ENCODE measurements at places on chromosomes 13 and 19. TPM values are rescaled to one million over a fixed set of nuclear protein-coding genes. Genes with fewer than 3 reads are reported as not detected.
A peak's percentile ranks its signal among the peaks of the same experiment; 100 is the strongest.

- no peak for DNase-seq
These were observed 5.3 kb downstream of the CCDC8 start for GRCh38 chr19:46407856-46408663.

The ZNF729 gene
- not detected for total RNA-seq

The ACP7 gene
- not detected for total RNA-seq

DNA sequence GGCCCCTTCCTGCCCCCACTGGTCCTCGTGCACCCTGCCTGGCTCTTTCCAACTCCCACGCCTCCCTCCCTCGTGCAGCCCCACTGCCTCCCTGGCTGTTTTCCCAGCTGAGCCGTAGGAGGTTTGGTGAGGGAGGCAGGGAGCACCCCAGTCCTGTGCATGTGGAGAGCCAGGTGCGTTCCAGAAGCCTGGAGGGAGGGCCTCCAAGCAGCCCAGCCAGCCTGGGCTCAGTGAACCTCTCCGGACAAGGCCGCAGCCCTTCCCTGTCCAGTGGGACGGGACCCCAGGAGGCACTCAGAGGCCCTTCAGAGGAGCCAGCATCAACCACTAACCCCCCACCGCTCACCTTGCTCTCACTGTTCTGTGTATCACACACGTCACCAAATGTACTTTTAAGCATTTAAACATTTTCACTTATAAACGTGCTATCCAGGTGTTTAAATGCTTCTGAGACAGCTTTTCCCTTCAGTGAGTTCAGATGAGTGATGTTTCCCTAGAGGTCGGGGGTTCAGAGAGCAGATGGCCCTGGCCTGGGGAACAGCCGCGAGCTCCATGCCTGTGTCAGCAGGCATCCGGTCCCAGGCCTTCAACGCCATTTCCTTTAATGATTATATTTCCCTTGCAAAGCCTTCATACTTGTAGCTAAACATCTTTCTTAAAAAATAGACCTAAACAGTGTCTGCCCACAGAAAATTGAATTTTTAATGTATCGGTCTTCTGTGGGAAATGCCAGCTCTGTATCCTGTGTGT lies 122.6 kb downstream of the ATP11A start:
- DNase-seq: peak; percentile 67

The FUT1 gene
- 4.4 TPM for total RNA-seq

GRCh38 chr13:30972888-30973377 lies 40.5 kb downstream of the TEX26 start:
- no peak for DNase-seq

DNA sequence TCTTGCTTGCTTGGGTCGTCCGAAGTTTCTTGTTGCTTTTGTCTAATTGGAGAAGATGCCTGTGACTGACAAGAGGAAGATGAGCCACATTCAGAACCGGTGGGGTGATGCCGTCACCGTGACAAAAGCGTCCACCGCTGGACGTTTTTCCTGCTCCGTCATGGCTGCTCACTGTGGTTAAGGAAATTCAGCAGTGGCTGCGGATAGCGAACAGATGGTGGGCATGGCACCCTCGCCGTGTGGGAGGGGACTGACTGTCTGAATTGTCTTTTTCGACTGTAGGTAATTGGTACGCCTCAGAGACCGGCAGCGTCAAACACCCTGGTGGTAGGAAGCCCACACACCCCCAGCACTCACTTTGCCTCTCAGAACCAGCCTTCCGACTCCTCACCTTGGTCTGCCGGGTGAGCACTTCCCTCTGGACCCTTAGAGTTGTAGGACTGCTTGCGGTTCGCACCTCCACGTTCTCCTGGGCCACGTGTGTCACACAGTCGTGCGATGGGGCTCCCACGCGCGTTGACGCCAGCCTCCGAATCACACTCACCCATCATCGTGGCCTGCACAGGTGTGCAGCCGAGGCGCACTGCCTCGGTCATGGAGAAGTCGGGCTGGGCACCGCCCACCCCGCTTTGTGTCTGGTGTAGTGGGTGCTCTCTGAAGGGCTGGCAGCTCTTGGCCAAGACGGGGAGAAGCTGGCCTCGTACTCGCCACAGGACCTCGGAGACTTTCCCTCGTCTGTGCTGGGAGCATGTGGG lies 26.5 kb downstream of the ATP4B start:
- DNase-seq: peak; percentile 12

- peak; percentile 45 for DNase-seq
These were observed at the start of gene KL for GRCh38 chr13:33016414-33017322. Gene KL (plus strand): TSS chr13:33016423. CDS start chr13:33016441, 18 bp downstream.

DNA sequence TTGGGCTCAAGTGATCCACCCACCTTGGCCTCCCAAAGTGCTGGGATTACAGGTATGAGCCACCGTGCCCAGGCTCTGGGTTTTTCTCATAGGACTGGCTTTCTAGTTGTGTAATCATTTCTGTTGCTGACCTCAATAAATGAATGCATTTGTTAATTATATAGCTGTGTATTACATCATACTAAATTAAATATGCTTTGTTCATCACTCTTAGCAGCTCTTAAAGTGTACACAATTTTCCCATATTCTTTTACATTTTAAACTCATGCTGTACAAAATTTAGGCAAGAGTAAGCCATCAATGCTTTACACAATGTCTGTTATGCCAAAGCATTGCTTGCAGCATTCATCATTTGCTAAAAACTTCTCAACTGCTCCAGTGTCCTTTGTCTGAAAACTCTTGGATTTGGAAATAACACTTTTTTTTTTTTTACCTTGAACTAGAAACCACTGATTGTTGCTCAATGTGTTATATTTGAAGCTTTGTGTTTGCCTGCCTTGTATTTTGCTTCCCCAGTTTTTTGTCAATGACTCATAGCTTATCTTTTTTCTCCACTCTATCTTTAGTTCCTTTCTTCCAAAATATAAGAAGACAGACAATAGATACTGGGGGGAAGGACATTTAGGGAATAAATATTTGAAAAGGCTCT lies 31.4 kb downstream of the CCDC122 start:
- no peak for DNase-seq

- peak; percentile 88 for DNase-seq
These were observed 1.3 kb downstream of the CSNK1G2 start for GRCh38 chr19:1942078-1942933.

DNA sequence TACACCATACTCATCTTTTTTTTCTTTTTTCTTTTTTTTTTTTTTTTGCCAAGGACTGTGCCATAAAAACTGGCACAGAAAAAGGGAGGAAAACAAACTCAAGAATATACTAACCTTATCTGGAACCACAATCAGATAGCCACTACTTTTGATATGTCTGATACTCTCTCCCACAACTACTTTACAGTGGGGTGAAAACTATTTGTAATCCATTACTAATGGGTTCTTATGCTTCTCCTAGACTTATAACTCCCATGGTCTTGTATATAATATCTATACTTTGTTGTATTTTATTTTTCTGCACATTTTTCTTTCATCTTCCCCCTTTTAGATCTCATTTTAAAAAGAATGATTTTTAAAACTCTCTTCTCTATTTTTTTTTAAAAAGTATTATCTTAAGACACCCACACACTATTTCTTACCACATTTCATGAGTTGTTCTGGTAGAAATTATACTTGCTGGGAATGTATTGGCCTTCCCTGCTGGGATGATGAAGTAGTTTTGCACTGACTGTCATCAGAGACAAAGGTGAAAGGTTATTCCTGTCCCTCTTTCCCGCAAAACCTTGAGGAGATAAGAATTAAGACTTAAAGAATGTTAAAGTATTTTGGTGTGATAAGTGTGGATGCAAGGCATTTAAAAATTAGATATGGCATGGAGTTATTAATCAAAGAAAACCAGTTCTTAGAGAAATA lies 146.7 kb upstream of the KLF12 start:
- no peak for DNase-seq

GRCh38 chr13:22082437-22083100 lies 411.7 kb downstream of the FGF9 start:
- no peak for DNase-seq

DNA sequence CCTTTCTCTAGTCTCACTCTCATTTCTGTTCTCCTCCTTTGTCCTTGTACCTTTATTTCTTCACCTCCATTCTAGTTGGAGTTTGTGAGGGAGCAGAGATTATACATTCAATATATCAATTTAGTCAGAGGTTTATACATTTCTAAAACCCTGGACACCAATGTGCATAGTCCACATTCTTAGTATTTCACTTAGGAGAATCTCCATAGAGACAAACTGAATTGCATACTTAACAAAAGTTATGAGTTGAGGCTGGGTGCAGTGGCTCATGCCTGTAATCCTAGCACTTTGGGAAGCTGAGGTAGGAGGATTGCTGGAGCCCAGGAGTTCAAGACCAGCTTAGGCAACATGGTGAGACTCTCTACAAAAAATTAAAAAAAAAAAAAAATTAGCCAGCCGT lies 45.3 kb downstream of the DNAJC3 start:
- no peak for DNase-seq

DNA sequence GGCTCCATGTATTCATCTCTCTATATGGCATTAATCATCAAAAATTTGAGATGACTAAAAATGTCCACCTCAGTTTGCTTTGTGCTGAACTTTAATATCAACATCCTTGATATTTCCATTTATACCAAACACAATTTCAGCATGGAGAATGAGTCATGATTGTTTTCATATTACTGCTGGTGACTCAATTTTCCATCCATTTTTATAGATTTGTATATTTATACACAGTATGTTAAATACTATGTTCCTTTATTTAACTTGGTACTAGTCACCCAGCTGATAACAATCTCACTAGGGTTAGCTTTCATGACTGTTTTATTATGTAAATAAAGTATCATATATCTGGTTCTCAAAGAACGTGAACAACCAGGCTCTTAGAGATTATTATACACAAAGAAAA lies 1255.1 kb downstream of the SLITRK1 start:
- no peak for DNase-seq

The RGS9BP gene
- not detected for total RNA-seq

The ANKLE1 gene
- total RNA-seq: 9.3 TPM

The DENND1C gene
- total RNA-seq: not detected

DNA sequence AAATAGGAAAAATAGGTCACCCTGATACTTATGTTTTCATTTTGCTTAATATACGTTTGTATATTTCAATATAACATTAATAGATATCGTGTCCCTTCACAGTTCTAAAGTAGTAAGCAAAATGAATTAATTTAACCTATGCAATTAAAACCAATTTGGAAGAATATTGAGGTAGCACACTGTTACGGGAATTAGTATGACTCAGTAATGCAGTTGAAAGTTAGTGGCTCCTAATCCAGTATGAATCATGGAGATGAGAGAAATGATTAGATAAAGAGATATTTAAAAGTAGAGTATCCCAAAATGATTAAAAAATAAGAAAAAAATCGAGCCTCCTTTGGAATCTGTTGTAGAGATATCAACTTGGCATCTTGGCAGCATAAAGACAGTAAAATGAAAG lies 177.0 kb upstream of the SLITRK6 start:
- DNase-seq: no peak
